ENCODE measurements at places on chromosomes 13 and 19. TPM values are rescaled to one million over a fixed set of nuclear protein-coding genes. Genes with fewer than 3 reads are reported as not detected.

DNA sequence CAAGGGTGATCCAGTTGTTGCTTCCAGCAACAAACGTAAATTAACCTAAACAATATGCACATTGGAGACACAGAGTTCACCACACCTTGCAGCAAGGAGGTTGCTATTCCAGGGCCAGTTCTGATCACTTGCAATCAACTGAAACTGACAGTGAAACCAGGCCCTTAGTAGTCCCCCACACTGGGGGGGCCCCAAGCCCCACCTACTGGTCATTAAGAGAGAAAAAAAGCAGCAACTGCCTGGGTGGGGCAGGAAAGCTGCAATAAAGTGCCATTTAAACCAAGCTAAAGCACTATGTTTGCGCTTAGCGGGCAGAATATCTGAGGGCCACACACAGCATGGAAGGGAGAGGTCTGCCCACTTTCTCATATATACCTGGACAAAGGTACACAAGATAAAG is 51.5 kb downstream of the ATP7B start:
- no peak overlapping the region for H3K27ac ChIP-seq
- H3K27me3 ChIP-seq: no peaks in the 10 kb centered on the region
- H3K36me3 ChIP-seq: no peaks in the 10 kb centered on the region
- no peak for DNase-seq
- no peak overlapping the region for H3K4me3 ChIP-seq
- no peaks in the 10 kb centered on the region for H3K4me1 ChIP-seq

- H3K27ac ChIP-seq: no peak overlapping the region
- no peaks in the 10 kb centered on the region for H3K4me1 ChIP-seq
- H3K36me3 ChIP-seq: no peaks in the 10 kb centered on the region
- DNase-seq: peak; percentile 22
- H3K27me3 ChIP-seq: no peaks in the 10 kb centered on the region
- H3K4me3 ChIP-seq: no peak overlapping the region
Observed at GRCh38 chr19:33437821-33438671, 64.5 kb downstream of the CEBPG start.

The CDX2 gene
- not detected for total RNA-seq

GRCh38 chr19:51365211-51365964 is 800 bp downstream of the ETFB start:
- peak; percentile 50 for DNase-seq
- H3K27me3 ChIP-seq: no peaks in the 10 kb centered on the region
- peak overlapping the region; percentile 89 for H3K27ac ChIP-seq
- H3K36me3 ChIP-seq: no peaks in the 10 kb centered on the region
- peak overlapping the region; percentile 97 for H3K4me3 ChIP-seq

GRCh38 chr19:1789261-1790041 is 22.6 kb downstream of the ATP8B3 start:
- H3K4me1 ChIP-seq: no peaks in the 10 kb centered on the region
- no peaks in the 10 kb centered on the region for H3K36me3 ChIP-seq

- H3K4me1 ChIP-seq: peaks cover 2% of the 10 kb centered on the region
- no peak overlapping the region for H3K4me3 ChIP-seq
- H3K27ac ChIP-seq: no peak overlapping the region
- peak; percentile 80 for DNase-seq
- H3K27me3 ChIP-seq: no peaks in the 10 kb centered on the region
Observed at GRCh38 chr13:110944121-110944967, 29.5 kb upstream of the ANKRD10 start.

DNA sequence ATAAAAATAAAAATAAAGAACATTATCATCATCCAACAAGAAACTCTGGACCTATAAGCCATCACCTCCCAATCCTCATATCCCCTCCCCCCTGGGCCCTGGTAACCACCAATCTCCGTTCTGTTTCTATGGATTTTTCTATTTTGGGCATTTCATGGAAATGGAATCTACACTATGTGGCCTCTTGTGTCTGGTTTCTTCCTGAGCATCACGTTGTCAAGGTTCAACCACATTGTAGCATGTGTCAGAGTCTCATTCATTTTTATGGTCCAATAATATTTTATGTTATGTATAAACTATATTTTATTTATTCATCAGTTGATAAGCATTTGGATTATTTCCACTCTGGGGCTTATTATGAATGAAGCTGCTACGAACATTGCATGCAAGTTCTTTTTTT is 26.9 kb downstream of the SULT2B1 start:
- H3K4me3 ChIP-seq: no peak overlapping the region
- peak; percentile 48 for DNase-seq
- no peaks in the 10 kb centered on the region for H3K36me3 ChIP-seq
- H3K27ac ChIP-seq: no peak overlapping the region
- H3K4me1 ChIP-seq: peaks cover 1% of the 10 kb centered on the region
- H3K27me3 ChIP-seq: no peaks in the 10 kb centered on the region

The OBI1 gene
- 11.4 TPM for total RNA-seq

DNA sequence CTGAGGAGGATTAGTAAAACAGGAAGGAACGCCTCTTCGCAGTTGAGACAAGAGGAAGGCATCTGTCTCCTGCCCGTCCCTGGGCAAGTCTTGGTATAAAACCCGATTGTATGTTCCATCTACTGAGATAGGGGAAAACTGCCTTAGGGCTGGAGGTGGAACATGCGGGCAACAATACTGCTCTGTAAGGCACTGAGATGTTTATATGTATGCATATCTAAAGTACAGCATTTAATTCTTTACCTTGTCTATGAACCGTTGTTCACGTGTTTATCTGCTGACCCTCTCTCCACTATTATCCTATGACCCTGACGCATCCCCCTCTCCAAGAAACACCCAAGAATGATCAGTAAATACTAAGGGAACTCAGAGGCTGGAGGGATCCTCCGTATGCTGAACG is 722 bp upstream of the TIMM50 start:
- H3K4me3 ChIP-seq: peak overlapping the region; percentile 100
- H3K36me3 ChIP-seq: peaks cover 10% of the 10 kb centered on the region
- H3K4me1 ChIP-seq: no peaks in the 10 kb centered on the region
- H3K27ac ChIP-seq: peak overlapping the region; percentile 94

GRCh38 chr19:13138916-13139198 is 11.3 kb downstream of the STX10 start:
- peaks cover 32% of the 10 kb centered on the region for H3K36me3 ChIP-seq
- no peaks in the 10 kb centered on the region for H3K27me3 ChIP-seq

DNA sequence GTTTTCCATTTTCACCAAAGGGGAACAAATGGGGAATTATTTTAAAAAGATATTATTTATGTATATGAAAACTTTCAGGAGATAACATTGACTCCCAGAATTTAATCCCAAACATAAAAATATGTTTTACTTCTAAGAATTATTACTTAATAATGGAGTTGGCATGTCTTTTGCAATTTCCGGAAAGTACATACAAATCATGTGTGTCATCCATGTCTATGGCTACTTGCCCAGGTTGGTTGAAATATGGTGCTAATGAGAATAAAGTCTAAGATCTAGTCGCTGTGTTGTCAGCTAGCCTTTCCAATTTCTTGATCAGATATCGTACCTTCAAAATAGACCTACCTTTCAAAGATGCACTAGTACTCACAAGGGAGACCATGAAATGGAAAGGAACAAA is 1003.2 kb upstream of the PCDH20 start:
- no peaks in the 10 kb centered on the region for H3K4me1 ChIP-seq
- H3K27me3 ChIP-seq: no peaks in the 10 kb centered on the region
- no peak overlapping the region for H3K4me3 ChIP-seq
- H3K36me3 ChIP-seq: no peaks in the 10 kb centered on the region
- H3K27ac ChIP-seq: no peak overlapping the region
- peak; percentile 79 for DNase-seq

DNA sequence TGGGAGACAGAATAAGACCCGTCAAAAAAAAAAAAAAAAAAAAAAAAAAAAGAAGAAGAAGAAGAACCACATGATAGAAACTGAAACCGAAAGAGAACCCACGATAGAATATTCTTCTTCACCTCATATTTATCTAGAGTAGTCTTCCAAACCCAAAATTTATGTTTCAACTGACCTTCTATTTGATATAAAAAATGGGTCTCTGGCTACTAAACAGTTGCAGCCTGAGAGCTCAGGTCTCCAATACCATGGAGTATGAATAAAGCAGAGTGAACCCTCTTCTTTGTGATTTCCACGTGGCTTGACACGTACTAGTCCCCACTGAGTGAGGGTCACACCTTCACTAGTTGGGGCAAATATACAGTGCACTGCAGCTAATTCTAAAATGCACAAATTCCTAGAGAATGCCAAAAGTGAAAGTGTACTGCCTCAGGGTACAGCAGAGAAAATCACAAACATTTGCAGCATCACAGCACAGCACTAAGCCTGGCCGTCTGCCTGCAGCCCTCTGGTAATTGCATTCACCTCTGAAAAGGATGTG is 30.8 kb upstream of the RFC3 start:
- no peaks in the 10 kb centered on the region for H3K4me1 ChIP-seq
- H3K36me3 ChIP-seq: no peaks in the 10 kb centered on the region
- H3K27me3 ChIP-seq: no peaks in the 10 kb centered on the region
- no peak for DNase-seq
- H3K4me3 ChIP-seq: peak overlapping the region; percentile 35

- no peak overlapping the region for H3K4me3 ChIP-seq
- H3K27ac ChIP-seq: no peak overlapping the region
- no peaks in the 10 kb centered on the region for H3K4me1 ChIP-seq
- no peaks in the 10 kb centered on the region for H3K36me3 ChIP-seq
Observed at GRCh38 chr19:35330475-35330874, 1.5 kb downstream of the CD22 start.

GRCh38 chr19:46495786-46496099 is at the start of gene PNMA8B:
PNMA8B (minus strand) TSS chr19:46495867; CDS start chr19:46495465, 402 bp downstream.
- H3K27me3 ChIP-seq: peaks cover 14% of the 10 kb centered on the region
- no peak within 1 kb of the TSS for H3K4me3 ChIP-seq

- no peak overlapping the region for H3K4me3 ChIP-seq
- H3K36me3 ChIP-seq: no peaks in the 10 kb centered on the region
- H3K27ac ChIP-seq: no peak overlapping the region
- DNase-seq: peak; percentile 41
- H3K4me1 ChIP-seq: peaks cover 2% of the 10 kb centered on the region
- H3K27me3 ChIP-seq: no peaks in the 10 kb centered on the region
Observed at GRCh38 chr13:101149735-101150384, 266.4 kb downstream of the NALCN start.

GRCh38 chr19:29292153-29292552 is 79.2 kb upstream of the UQCRFS1 start:
- no peak overlapping the region for H3K27ac ChIP-seq
- no peaks in the 10 kb centered on the region for H3K4me1 ChIP-seq
- H3K27me3 ChIP-seq: no peaks in the 10 kb centered on the region
- no peak overlapping the region for H3K4me3 ChIP-seq
- DNase-seq: no peak
- no peaks in the 10 kb centered on the region for H3K36me3 ChIP-seq

The ZNF730 gene
- 1.0 TPM for total RNA-seq

The LRRC25 gene
- 4.6 TPM for total RNA-seq

The CCDC8 gene
- 17.2 TPM for total RNA-seq

- no peaks in the 10 kb centered on the region for H3K36me3 ChIP-seq
- no peaks in the 10 kb centered on the region for H3K27me3 ChIP-seq
- H3K4me1 ChIP-seq: no peaks in the 10 kb centered on the region
- H3K27ac ChIP-seq: no peak overlapping the region
- no peak overlapping the region for H3K4me3 ChIP-seq
Observed at GRCh38 chr13:36282821-36283432, 14.7 kb downstream of the CCDC169 start.

The ZNF541 gene
- not detected for total RNA-seq

The ZNF99 gene
- total RNA-seq: not detected

DNA sequence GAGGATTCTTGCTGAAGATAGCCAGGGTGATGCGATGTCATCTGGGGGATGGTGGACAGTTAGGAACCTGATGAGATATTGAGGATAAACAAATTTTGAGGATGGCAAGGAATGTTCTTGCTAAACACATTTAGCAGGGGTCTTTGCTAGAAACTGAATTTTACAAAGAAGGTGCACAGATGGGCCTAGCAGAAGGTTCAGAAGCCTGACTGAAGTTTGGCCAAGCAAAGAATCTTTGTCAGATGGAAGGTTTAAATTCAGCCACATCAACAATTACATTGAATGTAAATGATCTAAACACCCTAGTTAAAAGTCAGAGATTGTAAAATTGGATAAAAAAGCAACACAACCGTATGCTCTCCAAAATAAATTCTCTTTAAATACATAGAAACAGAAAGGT is 68.8 kb downstream of the WASF3 start:
- H3K4me1 ChIP-seq: no peaks in the 10 kb centered on the region
- no peaks in the 10 kb centered on the region for H3K36me3 ChIP-seq
- no peaks in the 10 kb centered on the region for H3K27me3 ChIP-seq
- no peak overlapping the region for H3K4me3 ChIP-seq
- no peak for DNase-seq

DNA sequence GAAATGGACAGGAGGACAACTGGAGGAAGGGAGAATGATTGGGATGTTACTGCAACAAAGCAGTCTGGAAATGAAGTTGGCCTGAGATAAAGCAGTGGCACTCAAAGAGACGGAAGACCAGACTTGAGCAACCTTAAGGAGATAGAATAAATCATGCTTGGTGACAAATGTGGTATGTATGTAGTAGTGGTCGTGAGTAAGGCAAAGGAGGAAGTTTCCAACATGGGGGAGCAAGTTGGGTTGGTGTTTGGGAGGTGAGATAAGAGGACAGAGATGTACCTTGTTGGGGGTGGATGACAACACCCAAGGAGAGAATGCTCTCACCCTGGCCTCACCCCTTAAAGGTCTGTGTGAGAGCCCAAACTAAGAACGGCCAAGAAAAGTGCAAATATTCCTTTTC is 420.5 kb downstream of the DIAPH3 start:
- peak; percentile 23 for DNase-seq
- H3K4me1 ChIP-seq: peaks cover 8% of the 10 kb centered on the region
- no peak overlapping the region for H3K4me3 ChIP-seq
- H3K27me3 ChIP-seq: no peaks in the 10 kb centered on the region
- no peaks in the 10 kb centered on the region for H3K36me3 ChIP-seq
- H3K27ac ChIP-seq: no peak overlapping the region

- peaks cover 3% of the 10 kb centered on the region for H3K36me3 ChIP-seq
- H3K27ac ChIP-seq: no peak overlapping the region
- H3K4me3 ChIP-seq: no peak overlapping the region
- H3K4me1 ChIP-seq: peaks cover 2% of the 10 kb centered on the region
- no peak for DNase-seq
Observed at GRCh38 chr19:23391236-23391635, 4.0 kb downstream of the ZNF91 start.

GRCh38 chr19:7265963-7266362 is 28.3 kb downstream of the INSR start:
- no peak for DNase-seq
- no peaks in the 10 kb centered on the region for H3K27me3 ChIP-seq
- H3K36me3 ChIP-seq: no peaks in the 10 kb centered on the region
- H3K4me1 ChIP-seq: no peaks in the 10 kb centered on the region

DNA sequence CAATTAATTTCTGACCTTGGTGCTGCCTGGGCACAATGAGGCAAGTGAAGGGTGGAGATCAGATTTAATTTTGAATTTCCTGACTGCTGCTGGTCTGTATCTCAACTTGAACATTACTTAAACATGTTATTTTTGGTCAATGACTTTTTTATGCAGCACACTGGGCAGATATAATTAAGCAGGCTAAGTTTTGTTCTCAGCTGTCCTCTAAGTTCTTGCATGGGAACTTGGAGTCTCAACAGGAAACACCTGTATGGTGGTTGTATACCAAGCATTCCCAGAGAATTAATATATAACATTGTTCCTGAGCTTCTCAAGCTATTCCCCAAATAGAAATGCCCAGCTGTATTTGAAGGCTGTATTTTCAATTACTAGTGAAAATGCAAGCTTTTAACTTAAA is 113.5 kb upstream of the EDNRB start:
- no peak for DNase-seq
- no peak overlapping the region for H3K4me3 ChIP-seq
- no peaks in the 10 kb centered on the region for H3K4me1 ChIP-seq
- H3K27me3 ChIP-seq: no peaks in the 10 kb centered on the region
- no peaks in the 10 kb centered on the region for H3K36me3 ChIP-seq

The CAPN12 gene
- total RNA-seq: 0.50 TPM
